ENCODE measurements at places on chromosomes 7 and 10. TPM values are rescaled to one million over a fixed set of nuclear protein-coding genes. Genes with fewer than 3 reads are reported as not detected.

DNA sequence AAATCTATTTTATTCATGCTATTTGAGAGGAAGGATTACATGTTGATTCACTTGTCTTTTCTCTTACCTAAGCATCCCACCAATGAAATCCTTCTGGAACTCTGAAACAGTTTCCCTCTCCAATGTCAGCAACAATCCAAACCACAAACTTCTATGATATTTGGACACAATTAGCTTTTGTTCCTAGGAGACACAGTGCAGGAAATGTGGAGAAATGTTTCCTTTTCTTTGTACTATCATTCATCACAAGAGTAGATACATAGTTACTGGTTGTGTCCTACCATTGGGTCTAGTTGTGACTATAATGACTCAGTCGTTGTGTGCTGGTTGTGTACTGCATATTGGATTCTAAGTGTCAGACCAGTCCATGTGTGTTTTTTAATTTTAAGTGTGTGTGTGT, 156.8 kb upstream of the MAGI2 start:
- no peak for DNase-seq

Gene CLCN1
- polyA plus RNA-seq: 0.35 TPM

GRCh38 chr10:4947635-4948596, 15.3 kb upstream of the AKR1C1 start:
- DNase-seq: no peak

Gene MBL2
- polyA plus RNA-seq: not detected

- no peak for DNase-seq
Observed at GRCh38 chr10:63253040-63253439, 119.9 kb downstream of the NRBF2 start.

Gene ASB10
- polyA plus RNA-seq: not detected

Gene SNX13
- polyA plus RNA-seq: 50.2 TPM

Gene PPP1R3A
- polyA plus RNA-seq: not detected

- DNase-seq: no peak
Observed at GRCh38 chr10:46069771-46070463, 23.8 kb upstream of the MSMB start.

GRCh38 chr7:123271856-123272255, 72.1 kb upstream of the SLC13A1 start:
- DNase-seq: no peak

Measured in left kidney (tissue), 8 donors.